ENCODE measurements at places on chromosomes 5 and 9. TPM values are rescaled to one million over a fixed set of nuclear protein-coding genes. Genes with fewer than 3 reads are reported as not detected.

Gene C9orf153
- not detected for total RNA-seq

Gene OTP
- not detected for total RNA-seq

DNA sequence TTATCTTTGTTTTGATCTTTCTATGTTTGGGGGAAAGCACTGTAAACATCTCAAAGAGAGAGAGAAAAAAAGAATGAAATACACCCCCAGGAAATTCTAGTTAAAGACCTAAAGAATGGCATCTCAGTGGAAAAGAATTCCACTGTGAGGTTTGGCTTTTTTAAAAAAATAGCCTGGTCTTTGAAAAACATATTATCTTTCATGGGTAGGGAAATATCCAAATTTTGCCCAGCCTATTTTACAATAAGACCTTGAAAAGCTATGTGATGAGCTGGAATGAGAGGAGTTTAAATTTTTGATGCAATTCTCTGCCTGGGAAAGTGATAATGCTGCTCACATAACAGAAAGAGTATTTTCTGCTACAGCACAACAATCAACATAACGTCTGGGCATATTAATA lies 348.1 kb upstream of the WWC1 start:
- DNase-seq: no peak

DNA sequence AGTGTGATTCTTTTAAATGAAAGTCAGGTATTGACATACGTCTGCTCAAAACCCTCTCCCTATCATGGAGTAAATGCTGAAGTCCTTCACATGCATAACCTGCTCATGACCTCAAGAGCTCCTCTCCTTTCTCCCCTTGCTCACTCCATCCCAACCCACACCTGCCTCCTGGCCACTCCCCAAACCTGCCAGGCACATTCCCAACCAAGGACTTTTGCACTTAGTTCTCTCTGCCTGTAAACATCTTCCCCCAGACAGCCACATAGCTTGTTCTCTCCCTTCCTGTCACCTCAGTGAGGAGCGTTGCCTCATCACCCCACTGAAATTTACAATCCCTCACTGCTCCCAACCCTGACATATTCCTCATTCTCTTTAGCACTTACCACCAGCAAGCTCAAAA lies 8.7 kb downstream of the SETD9 start:
- DNase-seq: no peak

GRCh38 chr5:107476783-107477182 lies 194.0 kb downstream of the EFNA5 start:
- no peak for DNase-seq

All from psoas muscle (tissue), 8 donors.